MG63 (cell line): ENCODE measurements at places on chromosomes 5 and 9.

GRCh38 chr5:136453199-136453598, 87.9 kb upstream of the TRPC7 start:
- no peak for DNase-seq

- no peak for DNase-seq
Observed at GRCh38 chr9:2568689-2569088, 52.9 kb upstream of the VLDLR start.

GRCh38 chr5:82635561-82636288, 357.6 kb upstream of the RPS23 start:
- peak; percentile 3 for DNase-seq

GRCh38 chr9:98369471-98369870, 114.0 kb upstream of the TBC1D2 start:
- DNase-seq, result no peak

- DNase-seq, result peak; percentile 46
Observed at GRCh38 chr9:35827486-35827885, 1.0 kb downstream of the FAM221B start.

DNA sequence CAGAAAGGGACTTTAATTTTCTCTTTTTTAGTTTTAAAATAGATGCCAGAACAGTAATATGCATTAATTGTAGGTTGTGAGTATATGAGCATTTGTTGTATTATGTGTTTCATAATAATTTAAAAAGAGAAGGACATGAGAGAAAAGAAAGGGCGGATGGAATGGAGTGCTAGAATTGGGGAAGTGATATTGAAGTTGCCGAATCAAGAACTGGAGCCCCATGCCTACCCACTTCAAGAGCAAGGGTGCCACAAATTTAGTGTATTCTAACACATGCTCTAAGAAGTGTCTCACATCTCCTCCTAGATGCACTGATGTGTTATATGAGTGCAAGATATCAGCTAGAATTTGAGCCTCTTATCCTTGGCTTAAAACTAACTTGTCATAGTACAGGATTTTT, 43.6 kb upstream of the FYB1 start:
- DNase-seq, result no peak

- DNase-seq, result peak; percentile 32
Observed at GRCh38 chr5:135426102-135427082, 20.8 kb downstream of the DCANP1 start.

DNA sequence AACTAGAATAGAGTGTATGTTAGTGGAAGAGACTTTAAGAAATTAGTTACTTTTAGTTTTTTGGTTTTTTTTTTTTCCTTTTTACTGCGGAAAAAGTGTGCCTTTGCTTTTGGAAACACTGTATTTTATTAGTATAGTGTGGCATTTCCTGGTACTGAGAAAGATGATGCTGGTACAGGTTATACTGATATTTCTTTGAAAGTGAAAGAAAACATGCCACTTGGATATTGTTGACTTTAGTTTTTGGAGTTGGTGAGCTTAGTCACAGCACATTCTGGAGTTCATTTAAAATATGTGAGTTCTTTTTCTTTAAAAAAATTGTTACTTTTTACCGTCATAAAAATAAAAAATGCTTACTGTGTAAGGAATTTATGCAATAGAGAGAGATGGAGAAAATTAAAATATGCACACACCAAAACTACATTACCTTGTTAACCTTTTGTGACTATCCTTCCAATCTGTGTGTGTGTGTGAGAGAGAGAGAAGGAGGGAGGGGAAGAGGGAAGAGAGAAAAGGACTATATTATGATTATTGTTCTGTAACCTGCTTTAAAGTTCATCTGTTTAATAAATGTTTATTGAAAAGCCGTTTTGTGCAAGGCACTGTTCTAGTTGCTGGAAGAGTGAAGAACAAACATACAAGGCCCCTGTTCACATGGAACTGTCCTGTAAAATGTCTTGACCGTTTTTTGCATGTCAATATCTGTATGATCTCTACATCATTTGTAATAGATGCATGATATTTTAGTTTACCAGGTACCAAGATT, 1.9 kb downstream of the UGCG start:
- no peak for DNase-seq

- DNase-seq, result no peak
Observed at GRCh38 chr5:170249355-170249754, 16.6 kb downstream of the C5orf58 start.

- no peak for DNase-seq
Observed at GRCh38 chr5:159244163-159244562, 18.9 kb upstream of the UBLCP1 start.

DNA sequence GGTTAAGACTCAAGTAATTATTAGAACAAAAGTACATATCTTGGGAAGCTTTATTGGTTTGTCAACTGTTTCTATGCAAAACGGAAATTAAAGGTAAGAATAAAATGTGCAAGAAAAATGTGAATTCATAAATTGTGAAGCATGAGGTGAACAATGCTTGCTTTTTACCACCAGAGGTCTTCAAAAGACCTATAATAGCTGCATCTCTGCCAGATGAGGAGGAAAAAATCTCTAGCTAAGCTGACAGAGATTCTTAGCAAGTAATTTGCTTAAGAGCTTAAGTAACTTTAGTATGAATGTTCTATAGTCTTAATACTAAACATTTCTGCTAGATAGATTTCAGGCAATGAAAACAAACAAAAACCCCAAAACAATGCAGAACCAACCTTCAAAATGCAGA, 54.1 kb downstream of the MRPS30 start:
- no peak for DNase-seq

DNA sequence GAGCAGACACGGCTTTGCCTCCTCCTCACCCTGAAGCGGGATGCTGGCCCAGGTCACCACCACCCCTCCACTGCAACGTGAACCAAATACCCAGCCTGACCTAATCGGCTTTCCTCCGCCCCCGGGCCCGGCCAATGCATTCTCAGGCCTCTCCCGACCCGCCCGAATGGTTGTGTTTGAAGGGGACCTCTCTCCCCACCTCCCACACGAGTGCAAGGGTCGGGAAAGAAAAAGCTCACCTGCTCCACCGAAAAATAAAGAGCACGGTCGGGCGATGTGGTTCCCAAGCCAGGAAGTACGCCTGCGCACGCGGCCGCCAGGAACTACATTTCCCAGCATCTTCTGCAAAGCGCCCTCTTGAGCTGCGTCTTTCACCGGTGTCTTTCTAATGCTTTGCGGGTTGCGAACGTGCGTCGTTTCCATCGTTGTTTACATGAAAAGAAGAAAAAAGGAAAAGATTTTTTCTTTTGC, at the start of gene ZNF883:
ZNF883 (minus strand) TSS at position 282 of the 471 bp plus-strand sequence.
- DNase-seq, result no peak
